ENCODE measurements at places on chromosomes 16 and 17.

DNA sequence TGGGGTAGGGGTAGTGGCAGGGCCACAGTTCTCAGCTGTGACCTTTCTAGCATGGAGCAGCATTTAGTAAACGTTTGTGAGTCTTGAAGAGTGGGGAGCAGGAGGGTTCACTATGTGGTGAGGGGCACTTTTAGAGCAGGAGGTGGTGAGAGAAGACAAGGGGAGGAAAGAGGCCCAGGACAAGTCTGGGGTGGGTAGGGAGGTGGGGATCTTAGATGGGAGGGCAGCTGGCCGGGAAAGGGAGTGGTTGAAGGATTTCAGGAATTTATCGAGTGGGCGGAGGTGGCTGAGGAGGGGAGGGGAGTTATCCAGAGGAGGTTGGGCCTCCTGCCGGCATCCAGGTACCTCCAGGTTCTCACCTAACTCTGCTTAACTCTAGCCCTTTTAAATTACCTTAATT is 1.9 kb downstream of the CLEC16A start:
- no peaks in the 10 kb centered on the region for H3K27me3 ChIP-seq
- peak overlapping the region; percentile 91 for H3K4me3 ChIP-seq
- no peaks in the 10 kb centered on the region for H3K36me3 ChIP-seq
- H3K4me1 ChIP-seq, result peaks cover 21% of the 10 kb centered on the region
- ATAC-seq, result no peak

DNA sequence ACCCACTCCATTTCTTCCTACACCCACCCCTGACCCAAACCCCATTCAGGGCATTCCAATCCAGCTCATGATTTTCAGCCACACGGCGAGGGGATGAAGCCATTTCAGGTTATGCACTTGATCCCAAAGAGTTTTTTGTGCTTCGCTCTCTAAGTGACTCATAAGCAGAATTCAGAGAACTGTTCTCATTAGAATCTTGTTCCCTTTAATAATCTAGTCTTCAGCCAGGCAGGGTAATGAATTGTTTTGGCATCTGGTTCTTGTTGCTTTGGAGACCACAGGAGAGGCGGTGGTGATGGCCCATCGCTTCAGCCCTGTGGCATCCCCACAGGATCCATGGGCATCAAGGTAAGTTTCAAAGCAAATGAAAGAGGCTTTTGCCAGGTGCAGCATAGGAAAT is 4.8 kb upstream of the KRT31 start:
- H3K27me3 ChIP-seq, result no peaks in the 10 kb centered on the region
- peaks cover 25% of the 10 kb centered on the region for H3K4me1 ChIP-seq
- ATAC-seq, result no peak
- peak overlapping the region; percentile 63 for H3K4me3 ChIP-seq
- peak overlapping the region; percentile 92 for H3K27ac ChIP-seq

DNA sequence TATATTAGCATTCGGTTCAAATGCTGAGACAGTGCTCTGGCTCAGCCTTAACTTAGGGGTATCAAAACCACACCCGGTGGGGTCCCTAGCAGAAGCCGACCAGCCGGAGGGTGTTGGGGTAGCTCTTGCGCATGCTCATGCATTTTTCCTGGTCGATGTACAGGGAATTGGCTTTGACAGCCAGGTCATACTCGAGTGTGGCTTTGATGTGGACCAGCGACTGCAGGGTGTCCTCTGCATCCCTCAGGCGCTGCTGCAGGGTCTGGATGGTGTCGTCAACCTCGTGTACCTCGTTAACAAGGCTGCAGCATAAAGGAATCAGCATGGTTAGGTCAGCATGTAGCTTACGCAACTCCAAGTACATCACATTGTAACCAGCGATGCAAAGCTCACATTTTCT is 37.5 kb downstream of the TEKT3 start:
- peaks cover 9% of the 10 kb centered on the region for H3K27me3 ChIP-seq
- no peak overlapping the region for H3K4me3 ChIP-seq
- no peak overlapping the region for H3K27ac ChIP-seq

- H3K4me1 ChIP-seq, result no peaks in the 10 kb centered on the region
- H3K27ac ChIP-seq, result no peak overlapping the region
- H3K36me3 ChIP-seq, result no peaks in the 10 kb centered on the region
- no peak for ATAC-seq
Observed at GRCh38 chr17:17504341-17505140, 8.3 kb upstream of the RASD1 start.

DNA sequence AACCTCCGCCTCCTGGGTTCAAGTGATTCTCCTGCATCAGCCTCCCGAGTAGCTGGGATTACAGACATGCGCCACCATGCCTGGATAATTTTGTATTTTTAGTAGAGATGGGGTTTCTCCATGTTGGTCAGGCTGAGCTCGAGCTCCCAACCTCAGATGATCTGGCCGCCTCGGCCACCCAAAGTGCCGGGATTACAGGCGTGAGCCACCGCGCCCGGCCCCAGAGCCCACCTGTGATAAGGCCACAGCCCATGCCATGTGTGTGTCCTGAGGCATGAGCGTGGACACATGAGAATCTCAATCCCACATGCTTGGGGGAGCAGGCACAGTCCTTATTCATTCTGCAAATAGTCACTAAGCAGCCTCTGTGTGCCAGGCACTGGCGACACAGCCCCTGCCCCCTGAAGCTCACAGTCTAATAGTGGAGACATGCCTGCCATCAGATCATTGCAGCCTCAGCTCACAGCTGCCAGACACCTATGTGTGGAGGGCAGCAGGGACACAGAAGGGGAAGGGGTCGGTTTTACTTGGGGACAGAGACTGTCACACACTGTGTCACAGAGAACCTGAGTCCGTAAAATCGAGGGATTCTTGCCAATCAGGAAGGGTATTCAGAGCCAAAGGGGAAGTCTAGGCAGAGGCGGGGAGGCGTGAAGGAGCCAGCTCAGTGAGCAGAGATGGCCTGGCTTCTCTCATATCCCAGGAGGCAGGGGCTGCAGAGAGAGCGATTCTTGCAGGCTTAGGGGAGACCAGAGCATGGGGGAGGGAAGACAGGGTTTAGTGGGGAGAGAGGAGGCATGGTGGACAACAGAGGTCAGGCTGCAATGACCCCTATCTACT is 9.4 kb upstream of the ABCC3 start:
- ATAC-seq, result no peak
- H3K36me3 ChIP-seq, result no peaks in the 10 kb centered on the region
- no peak overlapping the region for H3K27ac ChIP-seq
- H3K4me1 ChIP-seq, result peaks cover under 1% of the 10 kb centered on the region
- no peak overlapping the region for H3K4me3 ChIP-seq

- no peak for ATAC-seq
- no peaks in the 10 kb centered on the region for H3K36me3 ChIP-seq
- no peak overlapping the region for H3K27ac ChIP-seq
- H3K4me3 ChIP-seq, result no peak overlapping the region
- H3K27me3 ChIP-seq, result no peaks in the 10 kb centered on the region
- no peaks in the 10 kb centered on the region for H3K4me1 ChIP-seq
Observed at GRCh38 chr16:83389751-83390150, 418.0 kb upstream of the HSBP1 start.

- H3K27me3 ChIP-seq, result no peaks in the 10 kb centered on the region
- H3K27ac ChIP-seq, result no peak overlapping the region
- H3K36me3 ChIP-seq, result peaks cover 15% of the 10 kb centered on the region
- H3K4me1 ChIP-seq, result peaks cover 6% of the 10 kb centered on the region
- peak overlapping the region; percentile 12 for H3K4me3 ChIP-seq
Observed at GRCh38 chr17:82414548-82415281, 3.4 kb upstream of the HEXD start.

- H3K27me3 ChIP-seq, result no peaks in the 10 kb centered on the region
- no peak overlapping the region for H3K27ac ChIP-seq
- no peak overlapping the region for H3K4me3 ChIP-seq
- peaks cover 9% of the 10 kb centered on the region for H3K36me3 ChIP-seq
- H3K4me1 ChIP-seq, result peaks cover 4% of the 10 kb centered on the region
Observed at GRCh38 chr16:12210258-12210880, 233.8 kb downstream of the SNX29 start.

DNA sequence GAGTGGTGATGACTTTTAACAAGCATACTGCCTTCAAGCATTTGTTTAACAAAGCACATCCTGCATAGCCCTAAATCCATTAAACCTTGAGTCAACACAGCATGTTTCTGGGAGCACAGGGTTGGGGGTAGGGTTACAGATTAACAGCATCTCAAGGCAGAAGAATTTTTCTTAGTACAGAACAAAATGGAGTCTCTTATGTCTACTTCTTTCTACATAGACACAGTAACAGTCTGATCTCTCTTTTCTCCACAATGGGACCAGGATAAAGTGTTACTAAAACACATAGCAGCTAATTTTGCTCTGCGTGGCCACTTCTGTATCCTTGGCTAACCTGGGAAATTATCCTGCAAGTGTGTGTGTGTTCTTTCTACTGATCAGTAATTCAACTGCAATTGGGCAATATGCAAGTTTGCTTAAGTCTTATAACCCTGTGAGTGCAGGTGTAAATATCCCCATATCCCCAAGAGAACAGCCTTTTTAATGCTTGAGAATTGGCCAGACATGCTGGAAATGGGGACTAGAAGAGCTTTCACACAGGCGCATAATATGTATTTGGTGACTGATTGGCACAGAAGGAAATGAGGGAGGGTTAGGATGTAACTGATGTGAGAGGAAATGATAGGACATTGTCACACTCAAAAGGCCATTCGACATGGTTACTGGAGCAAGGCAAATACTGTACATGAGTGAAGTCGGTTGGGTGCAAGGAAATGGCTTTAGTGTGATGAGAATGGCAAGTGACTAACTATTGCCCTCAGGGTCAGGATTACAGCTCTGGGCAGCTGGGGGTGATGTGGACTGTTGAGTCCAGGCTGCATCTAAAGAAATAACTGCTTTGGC is 10.8 kb upstream of the ANKS4B start:
- peaks cover 5% of the 10 kb centered on the region for H3K4me1 ChIP-seq
- H3K27ac ChIP-seq, result no peak overlapping the region
- no peak overlapping the region for H3K4me3 ChIP-seq
- H3K36me3 ChIP-seq, result no peaks in the 10 kb centered on the region
- peaks cover 42% of the 10 kb centered on the region for H3K27me3 ChIP-seq

DNA sequence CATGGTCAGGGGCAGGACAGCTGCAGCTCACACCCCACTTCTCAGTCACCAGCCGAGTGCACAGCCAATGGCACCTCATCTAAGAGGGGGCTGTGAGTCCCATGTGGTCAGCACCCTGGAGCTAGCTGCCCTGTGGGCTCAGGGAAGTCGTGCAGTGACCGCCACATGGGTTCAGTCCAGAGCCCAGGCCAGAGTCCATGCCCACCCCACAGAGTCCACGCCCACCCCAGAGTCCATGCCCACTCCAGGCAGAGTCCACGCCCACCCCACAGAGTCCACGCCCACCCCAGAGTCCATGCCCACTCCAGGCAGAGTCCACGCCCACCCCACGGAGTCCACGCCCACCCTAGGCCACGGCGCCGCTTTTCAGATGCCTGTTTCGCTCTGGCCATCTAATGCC is 24.1 kb downstream of the SLC7A5 start:
- no peaks in the 10 kb centered on the region for H3K27me3 ChIP-seq
- no peak overlapping the region for H3K4me3 ChIP-seq
- ATAC-seq, result peak; percentile 21
- H3K27ac ChIP-seq, result no peak overlapping the region
- peaks cover 94% of the 10 kb centered on the region for H3K36me3 ChIP-seq

GRCh38 chr17:65020284-65020683 is 36.3 kb downstream of the GNA13 start:
- H3K4me1 ChIP-seq, result peaks cover 43% of the 10 kb centered on the region
- ATAC-seq, result no peak
- H3K27ac ChIP-seq, result no peak overlapping the region
- H3K27me3 ChIP-seq, result no peaks in the 10 kb centered on the region
- H3K4me3 ChIP-seq, result no peak overlapping the region

- H3K27ac ChIP-seq, result peak overlapping the region; percentile 93
- no peak overlapping the region for H3K4me3 ChIP-seq
- H3K27me3 ChIP-seq, result no peaks in the 10 kb centered on the region
- peak; percentile 11 for ATAC-seq
- H3K36me3 ChIP-seq, result no peaks in the 10 kb centered on the region
Observed at GRCh38 chr17:64443086-64443760, 5.7 kb upstream of the MILR1 start.

GRCh38 chr16:81378049-81378448 is 63.3 kb downstream of the GAN start:
- no peak overlapping the region for H3K27ac ChIP-seq
- peaks cover 59% of the 10 kb centered on the region for H3K36me3 ChIP-seq
- H3K27me3 ChIP-seq, result no peaks in the 10 kb centered on the region
- ATAC-seq, result no peak
- no peaks in the 10 kb centered on the region for H3K4me1 ChIP-seq
- no peak overlapping the region for H3K4me3 ChIP-seq

GRCh38 chr16:23909792-23910418 is 74.1 kb downstream of the PRKCB start:
- no peaks in the 10 kb centered on the region for H3K27me3 ChIP-seq
- peak overlapping the region; percentile 25 for H3K27ac ChIP-seq
- H3K4me1 ChIP-seq, result peaks cover 30% of the 10 kb centered on the region
- ATAC-seq, result no peak
- no peak overlapping the region for H3K4me3 ChIP-seq
- no peaks in the 10 kb centered on the region for H3K36me3 ChIP-seq

DNA sequence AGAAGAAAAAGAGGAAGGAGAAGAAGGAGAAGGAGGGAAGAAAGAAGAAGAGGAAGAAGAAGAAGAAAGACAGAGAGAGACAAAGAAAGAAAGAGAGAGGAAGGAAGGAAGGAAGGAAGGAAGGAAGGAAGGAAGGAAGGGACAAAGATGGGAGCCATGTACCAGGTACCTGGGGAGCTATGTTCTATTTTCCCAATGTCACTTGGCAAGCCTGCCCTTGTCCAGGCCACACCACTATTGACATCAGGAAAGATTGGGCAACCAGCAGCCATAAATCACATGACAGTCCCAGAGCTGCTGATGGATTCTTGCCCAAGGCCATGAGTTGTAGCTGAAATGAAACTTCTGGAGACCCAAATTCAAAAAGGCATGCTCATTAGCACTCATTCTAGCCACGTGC is 2.7 kb upstream of the CES1 start:
- H3K36me3 ChIP-seq, result no peaks in the 10 kb centered on the region
- H3K4me1 ChIP-seq, result no peaks in the 10 kb centered on the region
- H3K27me3 ChIP-seq, result peaks cover 6% of the 10 kb centered on the region
- no peak overlapping the region for H3K4me3 ChIP-seq
- no peak for ATAC-seq

GRCh38 chr17:35893751-35894150 is 13.6 kb upstream of the CCL5 start:
- no peaks in the 10 kb centered on the region for H3K36me3 ChIP-seq
- no peak overlapping the region for H3K27ac ChIP-seq
- H3K27me3 ChIP-seq, result peaks cover 4% of the 10 kb centered on the region
- H3K4me1 ChIP-seq, result peaks cover 36% of the 10 kb centered on the region
- ATAC-seq, result no peak

DNA sequence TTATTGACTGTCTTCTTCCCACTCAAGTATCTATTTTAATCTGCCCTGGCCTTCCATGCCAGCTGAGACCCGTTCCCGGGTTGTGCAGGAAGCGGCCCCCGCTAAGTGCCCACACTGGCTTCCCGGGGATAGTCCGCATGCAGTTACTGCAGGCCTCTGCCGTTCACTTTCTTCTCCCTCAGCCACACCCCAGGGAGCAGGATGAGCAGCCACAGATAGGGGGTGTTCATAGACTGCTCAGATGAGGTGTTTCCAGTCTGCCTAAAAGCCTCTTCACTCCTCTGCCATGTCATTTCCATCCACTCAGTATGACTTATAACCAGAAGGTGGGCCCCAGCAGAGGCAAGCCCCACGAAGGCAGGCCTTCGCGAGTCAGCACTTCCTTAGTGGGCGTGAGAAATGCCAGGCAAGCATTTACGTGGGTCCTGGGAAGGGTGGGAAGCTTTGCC is 7.7 kb downstream of the MED9 start:
- peaks cover 73% of the 10 kb centered on the region for H3K36me3 ChIP-seq
- H3K27ac ChIP-seq, result peak overlapping the region; percentile 30
- peak overlapping the region; percentile 40 for H3K4me3 ChIP-seq
- peaks cover 41% of the 10 kb centered on the region for H3K4me1 ChIP-seq
- H3K27me3 ChIP-seq, result no peaks in the 10 kb centered on the region

GRCh38 chr16:73268366-73268993 is 220.6 kb upstream of the ZFHX3 start:
- H3K27me3 ChIP-seq, result no peaks in the 10 kb centered on the region
- no peak overlapping the region for H3K27ac ChIP-seq
- H3K4me3 ChIP-seq, result no peak overlapping the region
- no peaks in the 10 kb centered on the region for H3K36me3 ChIP-seq
- H3K4me1 ChIP-seq, result no peaks in the 10 kb centered on the region
